ENCODE measurements at places on chromosomes 3 and 15.

DNA sequence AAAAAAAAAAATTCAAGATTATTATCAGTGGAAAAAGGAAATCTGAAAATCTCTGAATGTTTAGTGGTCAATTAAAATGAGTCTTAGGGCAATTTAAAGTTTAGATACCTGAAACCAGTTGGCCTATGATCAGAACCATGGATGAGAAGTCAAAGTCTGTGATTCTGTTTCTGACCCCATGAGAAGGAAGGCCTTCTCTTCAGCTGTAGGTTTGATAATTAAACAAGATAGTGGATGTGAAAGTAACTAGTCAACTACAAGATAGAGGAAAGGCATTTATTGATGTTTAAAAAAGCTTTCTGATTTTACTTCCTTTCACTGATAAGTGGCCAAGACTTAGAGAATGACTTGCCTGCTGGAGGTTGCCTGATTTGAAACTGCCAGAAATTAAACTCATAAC is 8.7 kb downstream of the PLS1 start:
- DNase-seq: no peak

GRCh38 chr3:17055374-17056276 is 170.9 kb downstream of the PLCL2 start:
- DNase-seq: no peak

GRCh38 chr15:55928955-55929354 is 64.5 kb downstream of the NEDD4 start:
- peak; percentile 27 for DNase-seq

DNA sequence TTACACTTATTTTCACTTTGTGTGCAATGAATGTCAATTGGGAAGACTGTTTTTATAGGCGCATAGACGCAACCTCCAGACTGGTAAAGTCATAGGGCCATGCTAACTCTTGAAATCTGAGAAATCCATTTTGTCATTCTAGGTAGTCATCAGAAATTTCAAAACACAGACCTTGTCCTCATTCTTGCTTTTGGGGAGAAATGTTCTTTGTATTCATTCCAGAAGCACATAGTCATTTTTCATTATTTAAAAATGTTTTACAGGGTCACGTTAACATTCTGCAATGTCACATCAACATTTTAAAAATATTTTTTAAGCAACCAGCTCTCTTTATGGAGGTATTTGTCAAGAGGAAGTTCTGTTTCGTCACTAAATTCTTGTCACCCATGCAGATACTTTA is 898.4 kb downstream of the PDCD6IP start:
- no peak for DNase-seq

- no peak for DNase-seq
Observed at GRCh38 chr3:20097015-20097414, 56.8 kb downstream of the KAT2B start.

DNA sequence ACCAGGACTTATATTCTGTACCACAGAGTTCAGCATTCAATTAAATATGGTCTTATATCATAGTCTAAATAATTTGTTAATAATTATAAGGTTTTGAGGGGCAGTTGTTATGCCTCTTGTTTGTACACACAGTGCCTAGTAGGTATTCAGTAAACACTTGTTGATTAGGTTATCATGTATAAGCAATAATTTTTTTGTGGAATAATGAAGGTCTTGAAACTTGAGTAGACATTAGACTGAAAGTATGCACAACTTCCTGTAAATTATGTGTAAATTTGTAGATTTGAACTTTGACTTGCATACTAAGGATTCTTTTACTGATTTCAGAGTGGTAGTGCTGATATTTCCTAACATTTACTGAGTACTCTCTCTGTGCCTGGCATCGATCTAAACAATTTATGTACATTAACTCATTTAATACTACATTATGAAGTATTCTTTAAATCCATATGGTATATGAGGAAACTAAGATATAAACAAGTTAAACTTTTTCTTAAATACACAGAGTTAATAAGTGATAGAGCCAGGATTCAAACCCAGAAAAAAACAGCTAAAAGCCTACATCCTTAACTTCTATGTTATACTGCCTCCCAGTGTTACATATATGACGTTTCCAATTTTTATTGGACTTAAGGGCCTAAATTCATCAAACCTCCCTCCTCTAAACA is 65.1 kb downstream of the GLCE start:
- no peak for DNase-seq

- no peak for DNase-seq
Observed at GRCh38 chr3:108051005-108051404, 39.8 kb downstream of the CD47 start.

DNA sequence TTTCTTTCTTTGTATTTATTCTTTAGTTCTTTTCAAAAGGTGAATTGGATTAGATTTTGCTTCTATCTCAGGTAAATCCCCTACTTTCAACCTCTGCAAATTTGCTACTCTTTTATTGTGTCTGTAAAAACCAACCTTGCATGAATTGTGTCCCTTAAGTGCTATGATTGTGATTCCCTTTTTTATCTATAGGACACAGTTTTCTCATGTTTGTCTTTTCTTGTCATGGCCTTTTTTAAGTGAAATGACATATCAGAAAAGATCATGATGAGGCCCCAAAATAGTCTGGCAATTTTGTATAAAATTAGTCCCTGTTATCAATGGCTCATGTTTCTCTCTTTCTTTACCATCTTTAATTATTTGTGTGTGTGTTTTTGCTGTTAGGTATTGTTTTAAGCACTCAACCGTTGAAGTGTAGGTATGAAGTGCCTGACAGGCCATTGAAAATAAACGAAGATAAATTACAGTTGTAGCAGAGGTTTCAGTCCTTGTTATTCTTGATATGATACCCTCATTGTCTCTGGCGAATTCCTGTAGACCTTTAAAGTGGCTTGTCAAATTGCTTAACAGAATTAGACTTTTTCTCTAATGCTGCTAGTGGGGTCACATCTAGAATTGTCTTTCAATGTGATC is 184.3 kb downstream of the UBE2E2 start:
- no peak for DNase-seq

DNA sequence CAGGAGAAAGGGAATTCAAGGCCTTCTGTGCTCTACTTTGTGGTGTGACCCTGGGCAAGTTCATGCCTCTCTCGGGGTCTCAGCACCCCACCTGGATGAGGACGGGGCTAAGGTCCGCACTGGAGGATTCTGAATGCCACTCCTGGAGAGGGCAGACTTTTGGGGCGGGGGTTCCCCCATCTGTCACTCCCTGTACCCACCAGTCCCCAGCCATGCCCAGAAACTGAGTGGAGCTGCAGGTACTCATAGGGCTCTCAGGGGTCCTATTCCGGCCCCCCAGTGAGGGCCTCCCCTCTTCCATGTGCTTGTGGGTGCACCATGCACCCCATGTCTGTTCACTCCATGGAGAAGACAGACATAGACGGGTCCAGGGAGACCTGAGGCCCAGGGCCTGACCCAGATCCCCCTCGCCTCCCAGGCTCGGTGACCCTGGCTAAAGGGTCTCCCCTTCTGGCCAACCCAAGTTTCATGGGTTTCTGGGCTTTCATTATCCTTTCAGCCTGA is 26.0 kb downstream of the ACSBG1 start:
- no peak for DNase-seq

DNA sequence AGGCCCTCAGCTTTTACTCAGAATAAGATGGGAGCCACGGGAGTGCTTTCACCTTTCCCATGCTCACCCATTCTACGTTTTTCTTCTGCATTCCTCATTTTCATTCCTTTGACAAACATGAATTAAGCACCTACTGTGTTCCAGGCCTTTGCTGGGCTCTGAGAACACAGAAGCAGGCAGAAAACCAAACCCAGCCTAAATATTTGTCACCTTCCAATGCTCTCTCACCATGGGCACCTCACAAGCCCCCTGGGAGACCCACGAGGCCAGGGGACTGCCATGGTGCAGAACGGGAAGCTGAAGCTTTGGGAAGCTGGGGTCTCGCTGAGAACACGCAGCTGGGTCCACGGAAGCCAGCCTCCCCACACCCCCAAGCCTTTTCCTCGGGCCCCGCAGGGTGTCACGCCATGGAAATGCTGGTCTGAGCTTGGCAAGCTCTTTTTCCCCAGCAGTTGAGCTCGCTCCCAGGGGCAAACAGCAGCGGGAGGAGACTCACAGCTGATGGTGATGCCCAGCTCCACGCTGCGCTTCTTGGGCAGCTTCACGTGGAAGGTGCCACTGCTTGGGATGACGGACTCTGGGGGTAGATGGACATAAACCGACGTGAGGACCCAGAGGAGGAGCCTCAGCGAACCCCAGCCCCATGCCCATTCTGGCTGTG is 27.7 kb downstream of the GRIP2 start:
- no peak for DNase-seq

DNA sequence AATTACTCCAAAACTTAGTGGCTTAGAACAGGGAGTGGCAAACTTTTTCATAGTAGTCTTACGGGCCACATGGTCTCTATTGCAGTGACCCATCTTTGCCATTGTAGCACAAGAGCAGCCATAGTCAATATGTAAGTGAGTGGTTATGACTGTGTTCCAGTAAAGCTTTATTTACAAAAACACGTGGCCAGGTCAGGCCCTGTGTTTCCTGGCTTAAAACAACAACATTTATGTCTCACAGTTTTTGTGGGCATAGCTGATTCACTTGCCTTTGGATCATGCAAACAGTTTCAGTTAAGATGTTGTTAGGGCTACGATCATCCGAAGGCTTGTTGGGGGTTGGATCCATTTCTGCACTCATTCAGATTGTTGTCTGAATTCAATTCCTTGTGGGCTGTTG is 103.8 kb downstream of the CHCHD6 start:
- DNase-seq: no peak

GRCh38 chr3:175447521-175447920 is 588.4 kb downstream of the NAALADL2 start:
- no peak for DNase-seq

DNA sequence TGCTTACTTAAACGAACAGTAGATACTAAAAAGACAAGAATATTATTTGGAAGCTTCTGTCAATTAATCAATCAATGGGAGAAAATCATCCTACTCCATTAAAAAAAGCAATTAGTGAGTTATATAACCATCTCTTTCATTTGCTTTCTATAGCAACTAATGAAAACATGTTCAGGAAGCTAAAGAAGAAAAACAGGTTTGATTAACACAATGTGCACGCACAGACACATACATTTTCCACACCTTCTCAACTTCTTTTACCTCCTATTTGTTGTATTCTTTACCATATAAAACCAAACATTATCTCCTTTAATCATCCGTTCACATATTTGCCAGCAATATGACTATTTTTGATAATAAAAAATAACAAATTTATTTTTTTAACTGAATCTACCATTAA is 111.3 kb downstream of the GBE1 start:
- DNase-seq: no peak

- no peak for DNase-seq
Observed at GRCh38 chr3:139517321-139518065, 22.0 kb downstream of the RBP1 start.

- DNase-seq: no peak
Observed at GRCh38 chr3:191047930-191048329, 151.1 kb upstream of the OSTN start.

- DNase-seq: no peak
Observed at GRCh38 chr3:39358333-39358732, 24.8 kb upstream of the SLC25A38 start.

DNA sequence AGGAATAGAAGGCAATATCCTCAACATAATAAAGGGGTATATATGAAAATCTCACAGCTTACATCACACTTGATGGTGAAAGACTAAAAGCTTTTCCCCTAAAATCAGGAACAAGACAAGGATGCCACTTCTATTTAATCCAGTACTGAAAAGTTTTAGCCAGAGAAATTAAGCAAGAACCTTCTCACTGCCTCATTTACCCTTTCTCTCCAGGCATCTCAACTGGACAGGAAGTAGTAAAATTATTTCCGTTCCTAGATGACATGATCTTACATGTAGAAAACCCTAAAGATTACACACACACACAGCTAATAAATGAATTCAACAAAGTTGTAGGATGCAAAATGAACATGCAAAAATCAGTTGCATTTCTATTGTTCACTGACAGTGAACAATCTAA is 11.2 kb downstream of the SCAP start:
- DNase-seq: no peak

- DNase-seq: no peak
Observed at GRCh38 chr3:126493739-126494138, 18.0 kb upstream of the ZXDC start.

DNA sequence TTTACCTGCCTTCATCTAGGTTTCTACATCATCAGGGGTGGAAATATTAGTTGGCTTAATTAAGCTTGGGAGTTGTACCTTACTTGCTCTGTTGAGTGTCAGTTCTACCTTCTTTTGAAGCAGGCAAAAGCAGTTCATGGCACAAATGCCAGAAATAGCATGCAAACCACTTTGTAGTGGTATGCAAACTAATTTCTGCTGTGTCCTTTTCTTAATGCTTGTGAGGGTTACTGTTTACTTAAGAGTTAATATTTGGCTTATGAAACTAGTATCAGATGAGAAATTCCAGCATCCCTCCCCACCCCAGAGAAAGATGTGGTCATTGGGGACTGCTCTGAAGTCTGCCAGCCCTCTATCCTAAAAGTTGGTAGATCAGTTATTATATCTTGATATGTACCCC is 7.1 kb downstream of the ATP2C1 start:
- DNase-seq: no peak

DNA sequence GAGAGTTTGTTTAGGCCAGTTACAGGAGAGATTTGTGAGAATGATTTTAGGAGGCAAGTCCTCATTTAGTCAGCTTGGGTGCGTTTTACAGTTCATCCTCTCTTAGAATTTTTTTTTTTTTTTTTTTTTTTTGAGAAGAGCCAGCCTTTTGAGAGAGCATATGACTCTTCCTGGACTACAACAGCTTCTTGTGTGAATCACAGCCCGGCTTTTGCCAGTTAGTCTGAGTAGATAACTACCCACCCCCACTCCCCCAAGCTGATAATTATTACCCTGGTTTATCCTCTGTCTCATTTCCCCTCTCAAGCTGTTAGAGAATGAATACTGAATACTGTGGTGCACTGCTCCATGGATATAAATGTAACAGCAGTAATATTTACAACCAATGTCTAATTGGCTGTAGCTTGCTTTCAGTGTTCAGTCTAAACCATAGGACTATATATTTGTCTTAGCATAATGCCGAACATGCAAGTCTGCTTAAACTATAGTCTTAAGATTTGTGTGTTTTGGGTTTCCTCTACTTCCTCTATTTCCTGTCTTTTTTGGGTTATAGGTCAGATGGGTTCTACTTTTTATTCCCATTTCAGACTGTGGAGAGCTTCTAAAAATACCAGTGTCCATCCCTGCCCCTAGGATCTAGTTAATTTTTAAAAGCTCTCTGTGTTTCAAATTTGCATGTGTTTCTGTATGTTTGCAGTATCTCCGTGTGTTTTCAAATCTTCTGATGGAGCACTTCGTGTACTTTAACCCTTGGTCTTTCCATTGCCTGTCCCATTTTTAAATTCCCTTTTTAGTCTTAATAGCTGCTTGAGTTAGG is 8.0 kb downstream of the CHD2 start:
- DNase-seq: no peak

- DNase-seq: no peak
Observed at GRCh38 chr15:58057559-58057958, 8.0 kb downstream of the ALDH1A2 start.

- no peak for DNase-seq
Observed at GRCh38 chr15:91592567-91592966, 260.9 kb upstream of the SLCO3A1 start.

- DNase-seq: no peak
Observed at GRCh38 chr3:117192888-117193287, 483.3 kb downstream of the TUSC7 start.
